ENCODE measurements at places on chromosomes 13 and 19.

DNA sequence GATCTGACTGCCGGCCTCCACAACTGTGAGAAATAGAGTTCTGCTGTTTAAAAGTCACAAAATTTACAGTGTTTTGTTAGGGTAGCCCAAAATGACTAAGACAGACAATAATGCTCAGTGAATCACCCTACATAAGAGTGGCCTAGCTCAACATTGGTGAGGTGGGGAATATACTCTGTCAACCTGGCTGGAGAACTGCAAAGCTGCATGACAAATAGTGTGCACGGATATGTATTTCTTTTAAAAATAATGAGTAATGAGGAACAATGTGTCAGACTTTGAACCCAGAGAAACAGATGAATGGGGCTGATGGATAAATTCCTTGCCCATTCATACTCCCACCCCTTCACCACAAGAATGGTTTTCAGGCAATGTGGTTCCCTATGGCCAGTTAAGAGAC, 372.4 kb downstream of the SUCLA2 start:
- no peak for DNase-seq

GRCh38 chr13:110536006-110536693, 25.4 kb downstream of the RAB20 start:
- DNase-seq = peak; percentile 27

DNA sequence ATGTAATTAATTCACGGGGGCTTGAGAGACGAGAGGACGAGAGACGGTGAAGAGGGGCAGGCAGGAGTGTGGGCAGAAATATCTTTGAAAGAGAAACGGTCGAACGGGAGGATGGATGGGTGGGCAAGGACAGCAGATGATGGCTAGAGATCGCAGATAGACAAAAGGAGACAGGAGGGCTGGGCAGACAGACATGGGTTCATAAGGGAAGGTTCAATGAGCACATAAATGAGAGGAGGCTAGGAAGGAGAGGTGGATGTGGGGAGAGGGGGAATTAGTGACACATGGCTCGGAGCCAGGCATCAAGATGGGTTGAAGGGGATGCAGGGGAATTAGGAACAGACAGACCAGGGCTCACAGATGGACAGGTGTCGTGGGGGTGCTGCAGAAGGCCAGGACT, 1.1 kb downstream of the SYT3 start:
- no peak for DNase-seq

DNA sequence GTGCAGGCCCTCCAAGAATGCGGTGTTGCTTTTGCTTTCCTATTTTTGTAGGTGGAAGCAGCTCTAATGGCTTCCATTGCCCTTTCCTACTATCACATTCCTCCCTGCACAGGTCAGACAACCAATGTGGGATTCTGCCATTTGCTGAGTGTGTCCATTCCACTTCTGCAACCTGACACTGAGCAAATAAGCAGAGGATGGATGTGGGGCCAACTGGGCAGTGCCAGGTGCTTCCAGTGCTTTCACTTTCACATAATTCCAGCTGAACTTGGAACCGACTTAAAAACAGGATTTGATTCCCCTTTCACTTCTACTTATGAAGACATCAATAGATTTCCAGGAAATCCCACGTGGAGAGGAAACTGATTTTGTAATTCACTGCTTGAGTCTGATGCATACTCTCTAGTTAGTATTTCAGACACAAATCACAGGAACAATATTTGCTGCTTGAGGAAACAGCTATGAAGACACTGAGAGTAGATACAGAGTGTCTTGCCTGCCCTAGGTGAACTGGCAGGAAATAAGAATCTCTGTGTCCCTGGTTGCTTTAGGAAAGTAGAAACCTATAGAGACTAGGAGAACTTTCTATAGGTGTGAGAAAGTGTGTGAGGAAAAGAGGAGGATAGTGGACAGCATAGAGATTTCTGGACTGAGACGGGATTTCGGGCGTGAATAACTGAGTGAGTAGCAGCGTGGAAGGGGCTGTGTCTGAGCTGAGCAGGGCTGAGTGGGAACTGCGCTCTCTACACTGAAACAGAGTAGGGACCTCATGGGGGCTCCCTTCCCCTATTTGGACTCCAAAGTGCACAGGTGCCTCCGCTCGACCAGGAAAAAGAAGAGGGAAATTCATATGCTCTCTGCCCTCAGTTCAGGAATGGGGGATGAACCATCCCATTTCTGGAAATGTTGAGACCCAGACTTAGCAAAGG, 22.5 kb downstream of the LGALS16 start:
- no peak for DNase-seq

GRCh38 chr13:49246850-49247642, 679 bp upstream of the CDADC1 start:
- no peak for DNase-seq

DNA sequence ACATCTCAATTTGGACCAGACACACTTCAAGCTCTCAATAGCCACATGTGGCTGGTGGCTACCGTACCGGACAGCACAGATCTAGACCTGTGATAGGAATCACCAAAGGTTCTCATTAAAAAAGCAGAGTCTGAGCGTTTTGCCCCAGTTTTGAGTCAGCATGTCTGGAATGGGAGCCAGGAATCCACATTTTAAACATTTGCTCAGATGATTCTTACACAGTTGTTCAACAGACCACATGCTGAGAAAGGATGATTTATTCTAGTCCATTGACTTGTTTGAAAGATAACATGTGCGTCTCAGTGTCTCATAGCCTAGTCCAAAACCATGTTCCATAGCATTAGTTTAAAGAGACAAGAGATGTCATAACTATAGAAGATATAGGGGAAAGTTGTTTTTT, 53.4 kb downstream of the FLT3 start:
- no peak for DNase-seq

DNA sequence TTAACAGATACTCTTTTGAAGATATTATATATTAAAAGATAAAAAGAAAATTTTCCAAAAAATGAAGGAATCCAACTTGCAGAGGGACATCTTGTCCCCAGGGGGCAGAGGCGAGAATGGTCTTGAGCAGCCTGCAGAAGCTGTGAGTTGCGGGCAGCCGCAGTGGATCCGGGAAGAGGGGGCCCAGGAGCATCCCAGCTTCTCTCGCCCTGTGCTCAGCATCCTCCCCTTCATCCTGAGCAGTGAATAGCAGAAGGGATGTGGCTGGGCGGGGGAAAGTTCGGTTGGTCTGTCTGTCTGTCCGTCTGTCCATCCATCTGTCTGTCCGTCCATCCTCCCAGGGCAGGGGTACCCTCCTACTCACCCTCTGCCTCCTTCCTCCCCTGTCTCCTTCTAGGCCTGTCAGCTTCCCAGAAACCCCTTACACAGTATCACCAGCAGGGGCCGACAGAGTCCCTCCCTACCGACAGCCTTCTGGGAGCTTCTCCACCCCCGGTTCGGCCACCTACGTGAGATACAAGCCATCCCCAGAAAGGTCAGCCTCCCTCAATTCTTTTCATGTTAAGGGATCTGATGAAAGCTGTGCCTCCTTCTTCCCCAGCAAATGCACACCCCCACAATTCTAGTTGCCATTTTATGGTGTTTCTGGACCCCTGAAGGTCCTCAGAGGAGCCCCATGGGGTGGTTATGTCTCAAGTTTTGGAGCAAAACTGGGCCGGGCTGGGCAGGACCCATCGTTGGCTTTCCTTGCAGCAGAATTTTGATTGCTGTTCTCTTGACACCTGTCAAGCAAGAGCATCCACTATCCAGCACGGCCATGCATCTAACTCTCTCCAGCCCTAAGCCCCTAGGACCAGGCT, 81.6 kb downstream of the DPF1 start:
- DNase-seq = peak; percentile 37

GRCh38 chr13:26923824-26924605, 163.4 kb upstream of the GPR12 start:
- DNase-seq = no peak

DNA sequence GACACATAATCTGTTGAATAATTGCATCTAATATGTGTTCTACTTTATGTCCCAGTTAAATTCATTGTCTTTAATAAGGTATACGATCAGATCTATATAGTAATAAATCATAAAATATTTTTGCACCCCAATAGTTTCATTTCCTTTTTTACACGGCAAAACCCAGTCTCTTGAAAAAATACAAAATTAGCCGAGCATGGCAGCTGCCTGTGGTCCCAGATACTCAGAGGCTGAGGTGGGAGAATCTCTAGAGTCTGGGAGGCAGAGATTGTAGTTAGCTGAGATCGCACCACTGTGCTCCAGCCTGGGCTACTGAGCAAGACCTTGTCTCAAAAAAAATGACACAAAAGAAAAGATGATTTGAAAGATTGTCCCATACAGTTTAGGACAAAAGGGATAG, 52.3 kb upstream of the PARP4 start:
- DNase-seq = no peak

GRCh38 chr13:80599765-80600164, 258.8 kb upstream of the SPRY2 start:
- DNase-seq = no peak
